ENCODE measurements at places on chromosomes 1 and 21. TPM values are rescaled to one million over a fixed set of nuclear protein-coding genes. Genes with fewer than 3 reads are reported as not detected.

DNA sequence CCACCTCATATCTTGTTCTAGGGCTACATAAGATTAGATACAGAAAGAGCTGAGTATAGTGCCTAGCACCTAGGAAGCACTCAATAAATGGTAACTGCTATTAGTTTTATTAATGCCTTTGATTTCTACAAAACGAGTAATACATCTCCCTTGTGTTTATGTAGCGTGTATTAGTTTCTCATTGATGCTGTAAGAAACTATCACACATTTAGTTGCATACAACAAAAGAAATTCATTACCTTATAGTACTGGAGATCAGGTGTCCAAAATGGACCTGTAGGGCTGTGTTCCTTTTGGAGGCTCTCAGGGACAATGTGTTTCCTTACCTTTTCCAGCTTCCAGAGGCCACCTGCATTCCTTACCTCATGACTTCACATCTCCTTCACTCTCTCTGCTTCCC, 961 bp upstream of the ERO1B start:
- no peak for DNase-seq

DNA sequence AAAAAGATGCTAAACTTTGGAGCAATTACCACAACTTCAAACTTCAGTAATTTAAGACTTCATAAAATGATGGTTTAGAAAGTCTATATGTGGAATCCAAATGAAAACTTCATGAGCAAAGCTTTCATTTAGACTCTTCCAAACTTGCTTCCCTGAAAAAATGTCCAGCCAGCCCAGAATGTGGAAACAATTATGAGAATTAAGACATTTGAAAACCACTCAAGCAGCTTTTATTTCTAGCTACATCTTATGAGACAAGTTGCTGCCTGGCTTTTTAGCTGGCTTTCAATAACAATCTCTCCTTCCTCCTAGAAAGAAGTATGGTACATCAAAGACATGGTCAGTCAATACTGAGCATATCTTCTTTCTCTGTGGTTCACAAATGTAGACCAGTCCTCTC, 21.8 kb downstream of the LPAR3 start:
- no peak for DNase-seq

GRCh38 chr1:57736940-57737339, 313.1 kb upstream of the DAB1 start:
- DNase-seq, result no peak

GRCh38 chr1:39076127-39076798, 50.1 kb downstream of the NDUFS5 start:
- peak; percentile 63 for DNase-seq

Gene CD1D
- total RNA-seq, result 7.2 TPM

Gene IQGAP3
- total RNA-seq, result 2.5 TPM

GRCh38 chr21:20511216-20511880, 486.9 kb upstream of the NCAM2 start:
- no peak for DNase-seq
